ENCODE measurements at places on chromosomes 5 and 9.

- DNase-seq: no peak
Observed at GRCh38 chr9:93245437-93245970, 61.6 kb downstream of the WNK2 start.

DNA sequence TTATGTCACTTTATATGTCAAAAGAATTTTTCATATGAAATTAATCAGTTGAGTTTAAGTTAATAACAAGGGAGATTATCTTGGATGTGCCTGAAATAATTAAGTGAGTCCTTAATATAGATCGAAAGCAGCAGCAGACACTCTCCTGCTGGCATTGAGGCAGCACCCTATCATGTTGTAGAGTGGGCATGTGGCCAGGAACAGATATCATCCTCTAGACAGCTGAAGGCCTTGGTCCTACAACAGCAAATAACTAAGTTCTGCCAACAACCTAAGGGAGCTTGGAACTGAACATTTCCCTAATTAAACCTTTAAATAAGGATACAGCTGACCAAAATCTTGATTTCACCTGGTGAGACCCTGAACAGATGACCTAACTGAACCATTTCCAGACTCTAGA is 25.8 kb upstream of the UGT3A1 start:
- DNase-seq: no peak

DNA sequence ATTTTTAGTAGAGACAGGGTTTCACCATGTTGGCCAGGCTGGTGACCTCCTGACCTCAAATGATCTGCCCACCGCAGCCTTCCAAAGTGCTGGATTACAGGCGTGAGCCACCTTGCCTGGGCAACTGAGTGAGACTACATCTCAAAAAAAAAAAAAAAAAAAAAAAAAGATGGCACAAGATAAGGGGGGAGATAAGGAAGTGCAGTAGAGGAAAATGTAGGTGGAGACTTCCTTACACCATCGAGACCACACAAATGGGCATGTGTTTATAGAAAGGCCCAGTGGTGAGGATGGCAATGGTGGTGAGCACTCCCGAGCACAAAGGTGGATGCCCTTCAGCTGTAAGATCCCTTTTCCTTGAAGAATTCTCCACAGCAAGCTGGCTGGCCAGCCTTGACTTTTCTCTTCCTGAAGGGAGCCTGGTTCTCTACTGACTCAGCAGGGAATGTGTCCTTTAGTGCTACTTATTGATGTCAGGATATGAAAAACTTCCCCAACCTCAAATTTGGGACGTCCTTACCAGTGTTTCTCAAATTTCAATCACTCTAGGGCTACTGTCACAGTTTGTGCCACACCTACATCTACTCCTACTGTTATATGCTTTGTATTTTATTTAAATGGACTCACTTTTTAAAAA is 28.2 kb downstream of the ERGIC1 start:
- DNase-seq: no peak

DNA sequence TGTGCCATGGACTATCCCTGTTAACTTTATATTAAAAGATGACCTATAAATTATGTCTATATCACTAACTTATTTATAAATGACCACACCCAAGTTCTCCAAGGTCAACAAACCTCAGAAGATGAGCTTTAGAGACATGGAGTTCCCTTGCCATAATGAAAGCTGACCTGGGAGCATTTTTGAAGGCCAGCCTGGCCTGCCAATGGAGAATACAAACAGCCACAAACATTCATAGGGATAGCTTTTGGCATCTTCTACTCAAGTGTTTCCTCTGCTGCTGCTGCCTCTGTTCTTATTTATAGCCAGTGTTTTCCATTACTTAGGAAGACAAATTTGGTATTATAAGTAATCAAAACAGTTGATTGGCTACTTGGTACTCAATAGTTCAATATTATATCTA is 117.3 kb upstream of the ADAMTS19 start:
- no peak for DNase-seq

- DNase-seq: no peak
Observed at GRCh38 chr9:113542741-113543140, 79.2 kb downstream of the RGS3 start.

- no peak for DNase-seq
Observed at GRCh38 chr9:91303741-91304415, 57.8 kb downstream of the AUH start.

DNA sequence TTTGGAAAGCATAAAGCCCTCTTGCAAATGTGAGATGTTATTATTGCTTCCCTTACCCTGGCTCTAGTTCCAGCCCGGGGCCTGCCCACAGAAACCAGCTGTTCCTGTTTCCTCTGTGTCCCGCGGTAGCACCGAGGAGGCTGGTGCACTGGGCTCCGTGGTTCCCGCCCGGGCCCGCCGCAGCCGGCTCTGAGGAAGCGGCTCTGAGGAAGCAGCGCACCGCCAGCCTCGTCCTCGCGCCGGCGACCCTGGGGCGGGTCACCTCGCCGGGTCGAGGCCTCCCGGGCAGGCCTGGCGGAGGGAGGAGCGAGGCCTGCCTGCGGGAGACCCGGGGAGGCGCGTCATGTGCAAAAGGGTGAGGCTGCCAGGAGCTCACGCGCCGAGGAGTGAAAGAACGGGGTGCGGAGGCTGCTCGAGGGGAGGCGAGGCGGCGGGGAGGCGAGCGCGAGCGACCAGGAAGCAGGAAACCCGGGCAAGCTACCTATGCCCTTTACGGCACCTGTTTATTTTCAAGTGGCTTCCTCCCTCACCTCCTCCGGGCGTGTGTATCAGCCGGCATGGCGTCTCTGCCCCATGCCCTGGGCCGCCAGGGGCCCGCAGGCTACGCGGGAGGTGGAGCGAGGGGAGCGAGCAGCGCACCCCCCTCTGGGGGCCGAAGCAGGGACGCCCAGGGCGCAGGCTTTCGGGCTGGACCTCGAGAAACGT is 61.3 kb upstream of the MEGF10 start:
- peak; percentile 7 for DNase-seq

DNA sequence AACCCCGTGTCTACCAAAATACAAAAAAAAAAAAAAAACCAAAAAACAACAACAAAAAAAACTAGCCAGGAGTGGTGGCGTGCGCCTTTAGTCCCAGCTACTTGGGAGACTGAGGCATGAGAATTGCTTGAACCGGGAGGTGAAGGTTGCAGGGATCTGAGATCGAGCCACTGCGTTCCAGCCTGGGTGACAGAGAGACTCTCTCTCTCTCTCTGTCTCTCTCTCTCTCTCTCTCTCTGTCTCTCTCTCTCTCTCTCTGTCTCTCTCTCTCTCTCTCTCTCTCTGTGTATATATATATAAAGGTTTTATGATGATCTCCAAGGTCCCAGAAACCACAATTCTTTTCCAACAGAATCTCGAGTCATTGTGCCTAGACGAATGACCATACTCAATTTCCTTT is 18.8 kb upstream of the ANKRD33B start:
- no peak for DNase-seq

- DNase-seq: no peak
Observed at GRCh38 chr5:88671505-88672499, 211.2 kb downstream of the MEF2C start.

GRCh38 chr5:136133222-136133921 is 727 bp downstream of the SMAD5 start:
- DNase-seq: no peak

GRCh38 chr9:135065151-135065550 is 22.3 kb upstream of the OLFM1 start:
- DNase-seq: no peak

DNA sequence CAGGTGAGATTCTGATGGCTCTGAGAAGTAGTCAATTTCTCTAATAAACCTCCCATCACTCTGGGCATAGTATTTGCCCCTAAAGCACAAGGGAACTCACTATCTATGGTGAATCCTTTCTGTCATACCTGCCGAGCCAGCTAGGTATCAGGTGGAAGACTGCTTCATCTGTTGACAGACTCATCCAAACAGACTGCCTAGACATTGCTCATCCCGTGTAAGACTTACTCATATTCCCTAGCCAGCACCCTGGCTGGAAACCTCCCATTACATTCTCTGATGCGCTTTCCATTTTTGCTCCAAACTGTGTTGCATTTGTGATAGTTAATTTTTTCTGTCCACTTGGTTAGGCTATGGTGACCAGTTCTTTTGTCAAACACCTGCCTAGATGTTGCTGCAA is 595.9 kb downstream of the DNAH5 start:
- no peak for DNase-seq

- DNase-seq: no peak
Observed at GRCh38 chr9:109765830-109766229, 14.2 kb upstream of the PALM2AKAP2 start.

GRCh38 chr5:77993855-77994318 is 217.7 kb upstream of the TBCA start:
- no peak for DNase-seq

DNA sequence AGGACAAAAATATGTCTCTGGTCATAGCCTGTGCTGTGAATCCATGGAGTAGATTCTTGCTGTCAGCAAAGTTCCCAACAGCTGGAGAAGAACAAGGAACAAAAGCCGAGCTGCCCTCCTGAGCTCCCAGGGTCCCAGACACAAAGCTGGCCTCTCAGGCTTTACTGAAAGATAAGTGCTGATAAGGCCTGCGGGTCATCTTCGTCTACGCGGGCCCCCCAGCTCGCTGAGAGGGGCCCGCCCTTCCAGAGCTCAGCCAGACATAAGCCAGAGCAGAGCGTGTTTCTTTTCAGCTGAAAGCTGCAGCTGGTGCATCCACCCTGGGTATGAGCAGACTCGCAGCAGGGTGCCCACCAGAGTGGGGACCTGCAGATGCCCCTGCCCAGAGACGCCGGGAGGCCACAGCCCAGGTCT is 84.7 kb downstream of the HSD17B3 start:
- DNase-seq: no peak

DNA sequence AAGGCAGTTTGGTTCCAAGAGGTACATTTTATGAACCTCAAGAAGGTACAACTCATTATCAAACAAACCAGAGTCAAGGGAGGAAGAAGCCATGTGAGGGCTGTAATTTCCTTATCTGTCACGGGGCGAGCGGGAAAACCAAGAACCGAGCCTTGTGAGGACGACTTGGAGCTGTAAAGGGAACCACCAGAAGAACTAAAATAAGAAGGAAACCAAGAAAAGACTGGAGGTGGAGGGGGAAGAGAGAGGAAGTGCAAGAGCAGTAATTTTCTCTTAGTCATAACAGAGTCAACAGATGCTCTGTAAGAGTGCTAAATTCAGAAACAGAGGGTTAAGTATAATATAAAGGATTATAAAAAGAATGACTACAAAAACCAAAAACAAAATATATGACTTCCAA is 127.1 kb downstream of the DIRAS2 start:
- peak; percentile 5 for DNase-seq

GRCh38 chr9:110536822-110537221 is 42.7 kb downstream of the SVEP1 start:
- DNase-seq: no peak

- no peak for DNase-seq
Observed at GRCh38 chr9:33453286-33453860, 6.0 kb upstream of the AQP3 start.

- peak; percentile 28 for DNase-seq
Observed at GRCh38 chr9:127720031-127720864, 4.4 kb downstream of the TTC16 start.

DNA sequence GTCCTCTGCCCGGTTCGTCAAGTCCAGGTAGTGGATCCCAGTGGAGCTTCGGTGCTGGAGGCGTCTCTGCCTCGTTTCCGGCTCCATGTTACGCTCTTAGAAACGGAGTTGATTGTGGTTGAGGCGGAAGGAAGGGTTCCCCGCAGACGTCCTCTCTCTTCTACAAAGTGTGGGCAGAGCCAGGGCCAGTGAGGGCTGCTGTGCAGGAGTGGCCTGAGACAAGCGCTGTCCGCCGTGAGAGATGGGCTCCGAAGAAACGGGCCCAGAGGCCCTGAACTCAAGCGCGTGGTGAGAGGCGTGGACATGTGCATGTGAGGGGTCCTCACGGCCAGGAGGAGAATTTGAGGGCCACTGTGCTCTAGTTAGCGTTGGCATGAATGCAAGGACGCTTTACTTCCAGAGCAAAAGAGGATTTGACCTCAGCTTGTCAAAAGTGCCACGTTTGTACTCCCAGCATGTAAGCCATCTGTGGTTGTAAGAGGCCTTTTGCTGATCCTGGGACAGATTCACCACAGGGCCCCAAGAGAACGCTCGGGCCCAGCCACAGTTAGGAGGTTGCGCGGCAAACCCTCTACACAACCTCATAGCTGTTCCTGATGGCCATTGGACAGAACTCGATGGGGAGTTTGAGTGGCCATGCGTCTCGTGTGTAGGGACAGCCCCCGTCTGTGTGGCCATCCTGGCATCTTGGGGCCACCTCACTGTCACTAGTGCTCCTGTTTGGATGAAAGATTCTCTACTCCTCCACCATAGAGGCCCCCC is 10.2 kb downstream of the MAN1B1 start:
- DNase-seq: no peak

DNA sequence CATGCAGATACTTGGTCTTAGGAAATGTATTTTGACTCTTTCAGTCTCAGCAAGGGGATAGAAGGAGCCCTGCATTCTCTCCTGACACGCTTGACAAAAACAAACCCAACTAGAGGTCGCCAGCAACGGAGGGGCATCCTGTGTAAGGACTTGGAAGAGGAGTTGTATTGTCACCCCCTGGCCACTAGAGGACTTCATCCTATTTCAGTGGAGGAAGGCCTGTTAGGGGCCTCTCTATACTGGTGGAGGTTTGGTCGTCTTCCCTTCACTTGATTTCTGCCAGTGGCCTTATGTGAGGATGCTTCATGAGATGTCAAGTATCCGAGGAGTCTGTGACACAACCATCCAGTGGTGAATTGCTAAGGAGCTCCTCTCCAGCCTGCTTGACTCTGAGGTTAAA is 122.8 kb upstream of the STC2 start:
- peak; percentile 14 for DNase-seq

DNA sequence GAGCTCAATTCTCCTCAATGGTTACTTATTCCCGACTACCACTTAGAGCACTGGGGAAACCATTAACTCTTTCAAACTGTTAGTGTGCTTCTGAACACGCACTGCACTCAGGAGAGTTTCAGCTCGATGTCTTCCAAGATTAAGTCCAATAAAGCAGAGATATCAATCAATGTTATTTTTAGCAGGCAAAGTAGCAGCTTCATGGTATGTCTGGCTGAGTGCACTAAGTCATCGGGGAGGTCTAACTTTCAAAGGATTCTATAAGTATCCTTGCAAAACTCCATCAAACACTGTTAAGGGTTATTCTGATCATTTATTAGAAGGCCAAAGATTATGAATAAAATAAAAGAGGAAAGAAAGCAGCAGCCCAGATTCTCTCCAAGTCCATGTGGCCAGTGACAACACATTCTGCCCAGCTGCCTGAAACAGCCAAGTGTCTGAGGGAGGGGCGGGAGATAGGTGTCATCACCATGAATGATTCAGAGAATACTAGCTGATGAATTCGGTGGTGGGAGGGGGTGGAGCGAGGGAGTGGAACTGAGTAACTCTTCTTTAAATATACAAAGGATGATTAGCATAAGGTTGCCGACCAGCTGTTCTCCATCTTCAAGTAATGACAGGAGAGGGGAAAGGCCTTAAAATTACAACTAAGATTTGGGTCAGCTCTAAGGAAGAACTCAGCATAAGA is 21.3 kb downstream of the NREP start:
- DNase-seq: no peak

GRCh38 chr5:13581132-13581531 is 363.4 kb downstream of the DNAH5 start:
- no peak for DNase-seq

- no peak for DNase-seq
Observed at GRCh38 chr5:159395202-159395601, 64.9 kb upstream of the IL12B start.

All from HL-60 (cell line).